Activated naive CD4-positive, alpha-beta T cell treated with anti-CD3 and anti-CD28 coated beads, Interleukin-2, amount 50 U/mL, for 16 hours (primary cell): ENCODE measurements at places on chromosomes 3 and 15.

GRCh38 chr15:89379818-89380217, 45.2 kb upstream of the POLG start:
- no peak for DNase-seq

- DNase-seq: no peak
These were observed 94.7 kb upstream of the TUSC7 start for GRCh38 chr3:116614795-116615362.

GRCh38 chr15:68317281-68318007, 39.9 kb downstream of the FEM1B start:
- DNase-seq: no peak

GRCh38 chr15:40055576-40056293, 16.8 kb upstream of the SRP14 start:
- DNase-seq: no peak

GRCh38 chr3:99863588-99863987, 45.9 kb downstream of the CMSS1 start:
- no peak for DNase-seq

GRCh38 chr15:74174219-74174957, 878 bp downstream of the ISLR start:
- DNase-seq: no peak

- no peak for DNase-seq
These were observed 46.8 kb downstream of the PIK3CA start for GRCh38 chr3:179194931-179195330.

DNA sequence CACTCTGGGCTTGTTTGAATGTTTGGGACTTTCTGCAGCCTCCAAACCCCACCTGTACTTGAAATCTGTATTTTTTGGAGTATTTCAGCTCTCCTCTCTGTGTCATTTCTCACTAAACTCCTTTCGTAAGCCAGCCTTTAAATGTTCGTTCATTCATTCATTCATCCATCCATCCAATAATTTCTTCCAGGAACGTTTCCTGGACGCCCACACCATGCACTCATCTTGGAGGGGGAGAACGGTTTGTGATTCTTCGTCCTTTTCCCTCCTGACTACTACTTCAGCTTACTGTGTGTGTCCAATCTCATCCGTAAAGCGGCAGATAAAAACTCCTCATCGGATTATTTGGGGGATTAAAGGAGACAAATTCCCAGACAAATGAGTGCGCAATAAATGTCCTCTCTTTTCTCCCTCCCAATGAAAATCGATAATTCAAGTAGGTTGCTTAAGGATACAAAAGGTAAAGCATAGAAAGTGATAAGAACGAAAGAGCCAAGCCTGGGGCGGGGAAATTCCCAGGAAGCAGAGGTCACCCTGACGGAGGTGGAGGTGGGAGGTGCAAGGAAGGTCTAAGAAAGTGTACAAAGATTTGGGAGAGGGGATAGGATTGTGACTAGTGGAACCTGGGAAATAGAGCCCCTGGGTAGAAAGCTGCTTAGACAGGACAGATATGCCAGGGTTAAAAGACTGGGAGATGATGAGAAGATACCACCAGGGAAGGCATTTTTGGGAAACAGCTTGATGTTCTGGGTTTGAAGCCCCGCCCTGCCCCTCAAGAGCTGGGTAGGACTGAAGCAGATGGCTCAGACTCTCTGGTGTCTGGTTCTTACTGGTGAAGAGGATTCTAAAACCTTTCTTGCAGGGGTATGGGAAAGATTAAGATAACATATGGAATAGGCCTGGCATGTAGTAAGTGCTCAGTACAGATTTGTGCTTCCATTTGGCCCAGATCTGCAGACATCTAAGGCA, 896 bp upstream of the KLHL25 start:
- DNase-seq: no peak

GRCh38 chr3:22319446-22319845, 568.4 kb upstream of the ZNF385D start:
- no peak for DNase-seq

- DNase-seq: no peak
These were observed 45.1 kb downstream of the RSL24D1 start for GRCh38 chr15:55151631-55152030.

- no peak for DNase-seq
These were observed 55.9 kb upstream of the MEF2A start for GRCh38 chr15:99509686-99510461.

DNA sequence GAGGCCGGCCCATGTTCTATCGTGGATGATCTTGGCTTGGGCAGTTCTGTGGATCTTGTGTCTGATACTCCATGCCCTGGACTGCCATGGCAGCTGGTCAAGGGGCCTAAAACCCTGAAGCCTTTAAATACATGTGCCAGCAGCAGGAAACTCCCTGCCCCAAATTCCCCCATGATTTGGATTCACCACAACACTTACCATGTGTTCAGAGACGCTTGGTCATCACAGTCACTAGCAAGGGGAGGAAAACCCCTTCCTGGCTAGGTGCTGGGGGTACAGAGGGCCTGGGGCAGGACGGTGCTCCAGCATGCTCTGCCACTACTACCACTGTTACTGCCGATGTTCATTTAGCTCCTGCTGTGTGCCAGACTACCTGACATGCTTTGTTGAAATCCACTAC, 94.4 kb downstream of the DNAJB8 start:
- no peak for DNase-seq

DNA sequence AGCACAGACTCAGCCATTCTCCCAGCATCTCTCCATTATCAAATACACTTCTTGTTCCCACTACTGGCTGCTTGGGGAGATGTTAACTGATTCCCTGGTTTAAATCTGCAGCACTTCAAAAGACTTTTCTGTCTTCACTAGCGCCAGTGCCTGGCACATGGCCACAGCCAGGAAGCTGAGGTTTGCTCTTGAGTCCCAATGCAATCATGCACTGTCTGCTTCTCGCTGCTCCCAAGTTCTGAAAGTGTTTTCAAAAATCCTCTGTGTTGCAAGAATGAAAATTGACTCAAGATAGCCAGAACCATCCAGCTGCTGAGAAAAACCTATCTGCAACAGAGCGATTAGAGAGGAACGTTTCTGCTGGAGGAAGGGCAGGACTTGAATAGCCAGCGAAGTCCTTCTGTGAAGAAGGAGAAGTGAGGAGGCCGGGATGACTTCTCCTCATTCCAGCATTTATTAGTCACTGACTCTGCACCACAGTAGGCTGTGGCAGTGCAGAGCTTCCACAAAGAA, 358.4 kb upstream of the NR2F2 start:
- no peak for DNase-seq

GRCh38 chr15:80272987-80273386, 21.0 kb upstream of the CTXND1 start:
- DNase-seq: no peak
